GM12891 (cell line): ENCODE measurements at places on chromosomes 2 and 18.

GRCh38 chr2:142883526-142883925 lies 6.1 kb downstream of the KYNU start:
- DNase-seq: no peak

- no peak for DNase-seq
These were observed 34.3 kb downstream of the LDLRAD4 start for GRCh38 chr18:13252686-13253410.

- DNase-seq: no peak
These were observed 139.4 kb downstream of the GFPT1 start for GRCh38 chr2:69247583-69247982.

DNA sequence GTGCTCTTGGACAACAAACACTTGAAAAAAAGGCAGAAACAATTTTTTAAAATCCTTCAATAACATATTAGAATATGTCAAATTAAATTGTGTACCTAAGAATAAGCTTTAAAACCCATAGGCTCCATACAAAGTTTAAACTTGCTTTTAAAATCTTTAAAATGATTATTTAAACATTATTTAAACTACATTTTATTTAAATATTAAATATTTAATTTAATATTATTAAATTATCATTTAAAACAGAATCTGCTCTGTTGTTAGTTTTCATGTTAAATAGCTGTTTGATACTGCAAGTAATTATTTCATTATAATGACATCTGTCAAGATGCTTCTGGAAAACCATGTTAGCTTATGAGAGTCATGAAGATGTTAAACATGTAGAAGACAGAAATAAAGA lies 75.6 kb downstream of the MAP4K3 start:
- DNase-seq: no peak

DNA sequence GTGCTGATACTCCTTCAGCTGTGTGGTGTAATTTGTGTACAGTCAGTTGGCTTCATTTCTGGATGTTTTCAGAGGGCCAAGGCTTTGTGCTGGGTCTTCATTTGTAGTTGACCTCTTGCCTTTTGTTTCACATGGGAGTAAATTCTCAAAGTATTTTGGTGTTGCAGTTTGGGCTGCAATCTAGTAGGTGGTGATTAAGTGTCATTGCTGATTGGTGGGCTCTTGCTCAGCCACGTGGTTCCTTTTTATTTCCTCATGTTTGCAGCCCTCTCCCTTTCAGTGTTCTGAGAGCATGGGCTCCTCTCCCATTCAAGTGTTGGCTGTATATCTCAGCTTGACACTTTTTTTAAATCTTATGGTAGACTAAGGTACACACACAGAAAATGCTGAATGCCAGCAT lies 96.8 kb downstream of the SNTG2 start:
- DNase-seq: no peak
